Peyer's patch (tissue), 4 donors: ENCODE measurements at places on chromosomes 7 and 10.

DNA sequence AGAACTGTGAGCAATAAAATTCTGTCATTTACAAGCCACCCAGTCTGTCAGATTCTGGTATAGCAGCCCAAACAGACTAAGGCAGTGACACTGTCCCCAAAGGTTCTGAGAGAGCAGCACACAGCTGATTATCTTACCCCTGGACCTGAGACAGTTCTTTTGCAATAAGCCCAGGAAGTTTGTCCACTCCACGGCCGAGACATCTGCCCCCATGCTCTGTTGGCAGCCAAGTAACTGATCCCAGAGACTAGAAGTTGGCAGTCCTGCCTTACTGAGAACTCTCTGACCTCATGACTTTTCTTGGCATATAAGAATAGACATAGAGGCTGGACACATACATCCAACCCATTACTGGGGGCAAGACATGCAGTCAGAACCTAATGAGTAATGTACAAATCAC lies 243.0 kb upstream of the GRB10 start:
- H3K27me3 ChIP-seq, result no peaks in the 10 kb centered on the region
- no peak for DNase-seq
- H3K36me3 ChIP-seq, result no peaks in the 10 kb centered on the region
- H3K27ac ChIP-seq, result no peak overlapping the region
- H3K4me3 ChIP-seq, result no peak overlapping the region

DNA sequence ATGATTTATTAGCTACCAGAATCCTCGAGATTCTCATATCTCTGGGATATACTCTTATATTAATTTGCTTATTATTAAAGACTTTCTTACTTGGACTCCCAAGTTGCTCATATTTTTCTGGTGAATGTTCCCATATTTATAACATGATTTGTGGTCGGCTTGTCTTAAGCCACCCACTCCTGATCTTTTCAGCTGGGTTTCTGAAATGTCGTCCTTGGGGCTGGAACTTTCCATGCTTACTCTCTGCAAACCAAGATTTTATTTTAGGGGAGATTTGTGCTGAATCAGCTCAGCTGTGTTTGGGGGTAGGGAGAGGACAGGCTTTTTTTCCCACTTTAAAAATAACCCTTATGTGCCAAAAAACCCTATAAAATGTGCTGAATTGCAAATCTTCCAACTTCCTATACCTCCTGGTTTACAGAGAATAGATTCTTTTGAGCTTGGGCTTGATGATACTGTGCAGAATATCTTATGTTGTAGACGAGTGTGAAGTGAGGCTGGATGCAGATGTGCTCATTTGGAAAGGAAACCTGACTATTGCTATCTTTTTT lies 162.1 kb downstream of the SND1 start:
- no peaks in the 10 kb centered on the region for H3K4me1 ChIP-seq
- H3K27ac ChIP-seq, result no peak overlapping the region
- no peak for DNase-seq
- no peaks in the 10 kb centered on the region for H3K27me3 ChIP-seq

GRCh38 chr7:38669965-38670520 lies 38.9 kb upstream of the AMPH start:
- no peaks in the 10 kb centered on the region for H3K4me1 ChIP-seq
- no peaks in the 10 kb centered on the region for H3K27me3 ChIP-seq
- no peak overlapping the region for H3K27ac ChIP-seq
- H3K4me3 ChIP-seq, result no peak overlapping the region
- H3K36me3 ChIP-seq, result no peaks in the 10 kb centered on the region

DNA sequence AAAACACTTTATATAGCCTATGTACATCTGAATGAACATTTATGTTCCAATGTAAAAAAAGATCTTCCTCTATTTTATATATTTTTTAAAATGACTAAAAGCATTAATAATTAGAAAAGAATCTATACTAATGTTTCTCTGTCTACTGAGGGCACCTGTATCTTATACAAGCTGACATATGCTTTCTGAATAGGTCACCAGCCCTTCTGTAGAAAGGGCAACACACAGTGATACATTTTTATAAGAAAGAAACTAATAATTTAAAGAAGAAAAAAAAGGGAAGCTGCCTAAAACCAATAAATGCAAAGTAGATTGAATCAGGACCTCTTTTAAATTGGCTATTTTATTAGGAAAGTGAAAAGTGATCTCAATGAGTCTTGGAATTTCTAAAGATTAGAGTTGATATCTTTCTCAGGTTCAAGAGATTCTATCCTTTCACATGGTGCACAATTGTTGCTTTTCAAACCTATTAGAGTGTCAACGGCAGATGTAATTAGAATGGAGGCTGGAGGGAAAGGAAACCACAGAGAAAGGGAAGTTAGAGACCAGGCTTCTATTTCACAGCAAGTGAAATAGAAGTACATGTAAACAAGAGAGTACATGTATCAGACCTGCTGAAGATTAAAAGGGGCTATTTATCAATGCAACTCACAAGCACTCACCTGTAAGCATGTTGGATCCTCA lies 6.3 kb downstream of the MTPN start:
- no peak overlapping the region for H3K4me3 ChIP-seq
- H3K4me1 ChIP-seq, result peaks cover 26% of the 10 kb centered on the region
- H3K27me3 ChIP-seq, result no peaks in the 10 kb centered on the region
- no peak for DNase-seq

DNA sequence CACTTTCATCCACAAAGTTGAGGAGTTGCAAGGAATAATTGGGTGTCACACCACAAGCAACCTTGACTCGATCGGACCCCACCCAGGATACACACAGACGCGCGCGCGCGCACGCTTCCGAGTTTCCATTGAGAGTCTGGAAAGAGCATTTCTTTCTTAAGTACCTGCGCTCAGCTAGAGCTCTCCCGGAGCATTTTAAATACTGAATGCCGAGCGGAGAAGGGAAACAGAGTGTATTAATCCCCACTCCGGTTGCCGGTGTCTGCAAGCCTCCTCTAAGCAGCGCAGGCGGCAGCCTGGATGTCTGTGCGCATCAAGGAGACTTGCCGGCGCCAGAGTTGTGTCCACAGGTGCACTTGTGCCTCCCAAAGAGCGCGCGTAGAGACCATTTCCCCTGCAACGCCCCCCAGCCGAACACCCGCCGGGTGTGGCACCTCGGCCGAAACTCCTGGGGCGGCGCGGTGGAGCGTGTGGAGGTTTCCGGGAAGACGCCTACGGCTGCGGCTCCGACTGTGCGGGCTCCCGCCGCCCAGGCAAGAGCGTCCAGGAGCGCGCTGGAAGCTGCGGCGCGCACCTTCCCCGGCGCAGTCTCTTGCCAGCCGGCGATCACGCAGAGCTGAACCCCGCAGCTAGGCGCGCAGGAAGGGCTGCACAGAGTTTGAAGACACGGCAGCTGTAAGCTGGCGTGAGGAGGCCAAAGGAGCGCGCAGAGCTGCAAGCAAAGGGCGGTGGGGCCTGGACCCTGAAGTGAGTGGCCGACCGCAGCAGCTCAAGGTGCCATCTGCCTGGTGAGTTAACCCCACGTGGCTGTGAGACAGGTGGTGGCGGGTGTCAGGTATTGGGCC lies 1.1 kb upstream of the FEZF1 start:
- peak overlapping the region; percentile 21 for H3K4me3 ChIP-seq
- no peak overlapping the region for H3K27ac ChIP-seq
- DNase-seq, result no peak
- H3K27me3 ChIP-seq, result peaks cover 86% of the 10 kb centered on the region
- peaks cover 50% of the 10 kb centered on the region for H3K4me1 ChIP-seq
